T-helper 2 cell treated with Interferon-gamma antibody and Interleukin-4, amounts not matched to agents 5 μg/mL and 100 μg/mL, for 36 hours (primary cell): ENCODE measurements at places on chromosomes 12 and 14.

DNA sequence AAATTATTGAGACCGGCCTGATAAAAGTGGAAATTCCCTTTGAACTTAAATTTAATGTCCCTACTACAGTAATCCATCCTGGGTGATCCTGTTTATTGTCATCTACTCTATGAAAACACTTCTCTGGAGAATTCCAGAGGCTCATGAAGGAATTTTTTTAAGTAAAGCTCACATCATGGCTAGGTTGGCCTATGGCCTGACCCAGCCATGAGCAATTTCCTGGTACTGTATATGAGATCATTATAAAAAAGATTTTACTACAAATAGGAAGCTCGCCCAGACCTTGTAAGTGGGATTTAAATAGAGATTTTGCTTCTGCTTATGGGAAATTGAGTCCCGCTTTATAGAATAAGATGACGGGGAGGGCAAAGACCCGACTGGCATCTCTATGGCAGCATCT lies 215.5 kb downstream of the DPF3 start:
- H3K4me3 ChIP-seq, result no peak overlapping the region
- peaks cover 23% of the 10 kb centered on the region for H3K27me3 ChIP-seq
- no peaks in the 10 kb centered on the region for H3K4me1 ChIP-seq
- H3K27ac ChIP-seq, result no peak overlapping the region

- H3K4me1 ChIP-seq, result peaks cover 45% of the 10 kb centered on the region
- H3K27me3 ChIP-seq, result no peaks in the 10 kb centered on the region
- H3K36me3 ChIP-seq, result peaks cover 35% of the 10 kb centered on the region
- peak; percentile 9 for DNase-seq
Observed at GRCh38 chr12:64611341-64612284, 1.3 kb downstream of the RASSF3 start.

- DNase-seq, result no peak
- no peaks in the 10 kb centered on the region for H3K27me3 ChIP-seq
- no peak overlapping the region for H3K27ac ChIP-seq
- H3K4me3 ChIP-seq, result no peak overlapping the region
- H3K4me1 ChIP-seq, result no peaks in the 10 kb centered on the region
Observed at GRCh38 chr14:92961567-92961855, 38.6 kb downstream of the CHGA start.

GRCh38 chr14:100504372-100505078 lies 82.7 kb downstream of the BEGAIN start:
- peaks cover 2% of the 10 kb centered on the region for H3K36me3 ChIP-seq
- no peak overlapping the region for H3K4me3 ChIP-seq
- no peak overlapping the region for H3K27ac ChIP-seq

DNA sequence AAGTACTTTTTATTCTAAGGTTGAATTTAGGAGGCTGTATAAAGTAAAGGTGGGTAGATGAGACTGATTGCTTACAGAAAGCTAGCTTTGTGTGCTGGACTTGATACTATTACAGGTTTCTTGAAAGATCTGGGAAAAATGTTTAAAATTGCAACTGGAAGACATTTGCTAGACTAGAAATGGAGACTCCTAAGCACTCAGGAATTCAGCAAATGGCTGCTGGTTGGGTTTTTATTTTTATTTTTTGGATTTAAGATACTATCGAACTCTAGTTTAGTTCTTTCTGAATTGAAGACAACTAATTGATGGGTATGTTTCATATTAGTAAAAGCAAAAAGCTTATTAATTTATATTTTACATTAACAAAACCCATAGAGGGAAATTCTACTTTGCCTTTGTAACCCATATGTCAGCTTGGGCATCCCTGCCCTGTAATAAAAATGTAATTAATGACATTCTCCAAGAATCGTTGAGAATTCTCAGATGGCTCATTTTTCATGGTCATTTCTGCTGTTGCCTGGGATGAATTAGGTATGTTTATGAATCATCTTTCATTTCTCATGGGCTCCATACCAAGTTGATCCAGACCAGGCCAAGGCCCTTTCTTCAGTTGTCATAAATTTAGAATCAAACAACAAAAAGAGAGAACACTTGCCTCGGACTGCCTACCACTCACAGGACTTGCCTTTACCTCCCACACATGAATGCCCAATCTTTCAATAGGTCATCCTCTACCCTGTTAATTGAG lies 102.1 kb downstream of the ERGIC2 start:
- no peak for DNase-seq
- H3K4me3 ChIP-seq, result no peak overlapping the region
- no peak overlapping the region for H3K27ac ChIP-seq
- H3K36me3 ChIP-seq, result no peaks in the 10 kb centered on the region

- H3K36me3 ChIP-seq, result no peaks in the 10 kb centered on the region
- no peak for DNase-seq
- no peak overlapping the region for H3K27ac ChIP-seq
- no peak overlapping the region for H3K4me3 ChIP-seq
Observed at GRCh38 chr12:24025153-24025798, 75.8 kb upstream of the SOX5 start.

DNA sequence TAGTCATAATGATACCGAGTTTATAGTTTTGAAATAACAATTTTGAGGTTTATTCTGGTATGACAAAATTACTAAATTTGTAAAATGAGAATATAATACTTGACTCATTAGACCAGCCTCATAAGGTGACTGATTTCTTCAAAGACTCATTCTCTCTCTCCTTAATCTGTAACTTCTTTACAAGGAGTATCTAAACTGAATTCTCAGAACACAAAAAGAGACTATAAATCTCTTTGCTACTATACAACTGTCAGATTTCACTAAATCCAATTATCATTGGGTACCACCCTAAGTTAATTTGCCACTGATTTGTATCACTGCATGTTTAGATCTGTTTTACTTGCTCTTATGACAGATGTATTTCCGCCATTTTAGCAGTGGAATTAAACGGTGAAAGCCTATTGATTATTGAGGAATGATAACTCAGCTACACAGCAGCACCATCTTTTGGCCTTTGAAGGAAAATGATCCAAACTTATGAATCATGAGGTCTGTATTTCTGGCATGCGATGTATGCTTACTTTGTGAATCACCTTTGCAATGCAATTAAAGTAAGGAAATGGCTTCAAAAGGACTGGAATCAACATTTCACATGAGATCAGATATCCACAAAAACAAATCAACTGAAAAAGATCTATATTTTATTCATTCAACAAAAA lies 161.2 kb downstream of the RERGL start:
- H3K27ac ChIP-seq, result no peak overlapping the region
- DNase-seq, result no peak
- H3K4me3 ChIP-seq, result no peak overlapping the region
- no peaks in the 10 kb centered on the region for H3K36me3 ChIP-seq
- H3K27me3 ChIP-seq, result no peaks in the 10 kb centered on the region
- no peaks in the 10 kb centered on the region for H3K4me1 ChIP-seq

GRCh38 chr12:47317175-47317915 lies 237.6 kb upstream of the AMIGO2 start:
- H3K4me1 ChIP-seq, result peaks cover 27% of the 10 kb centered on the region
- no peak overlapping the region for H3K27ac ChIP-seq
- no peak overlapping the region for H3K4me3 ChIP-seq
- H3K36me3 ChIP-seq, result peaks cover 3% of the 10 kb centered on the region
- no peaks in the 10 kb centered on the region for H3K27me3 ChIP-seq

DNA sequence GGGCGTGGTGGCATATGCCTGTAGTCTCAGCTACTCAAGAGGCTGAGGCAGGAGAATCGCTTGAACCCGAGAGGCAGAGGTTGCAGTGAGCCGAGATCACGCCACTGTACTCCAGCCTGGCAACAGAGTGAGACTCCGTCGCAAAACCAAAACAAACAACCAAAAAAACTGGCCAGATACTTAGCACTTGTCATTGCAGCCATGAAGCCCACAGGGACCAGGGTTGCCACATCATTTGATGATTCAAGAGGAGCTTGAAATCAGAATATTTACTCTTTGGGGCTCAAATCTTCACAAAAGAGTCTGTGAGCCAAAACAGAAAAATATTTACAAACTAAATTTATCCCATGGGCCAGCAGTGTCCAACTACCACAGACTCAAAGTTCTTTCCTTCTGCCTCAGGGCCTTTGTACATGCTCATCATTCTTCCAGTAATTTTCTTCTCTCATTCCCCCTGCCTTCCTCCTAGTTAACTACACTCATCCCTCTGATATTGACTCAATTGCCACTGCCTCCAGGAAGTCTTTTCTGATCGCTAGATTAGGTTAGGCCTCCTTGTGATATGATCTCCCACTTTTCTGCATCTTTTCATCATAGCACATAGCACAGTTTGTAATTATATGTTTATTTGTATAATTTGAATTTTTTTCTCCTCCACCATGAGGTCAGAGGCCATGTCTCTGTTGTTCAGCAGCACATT lies 130.8 kb upstream of the PLEKHG7 start:
- H3K4me3 ChIP-seq, result no peak overlapping the region
- H3K4me1 ChIP-seq, result peaks cover 6% of the 10 kb centered on the region
- no peak for DNase-seq
- H3K36me3 ChIP-seq, result peaks cover 6% of the 10 kb centered on the region
- peak overlapping the region; percentile 12 for H3K27ac ChIP-seq

- H3K27me3 ChIP-seq, result peaks cover 57% of the 10 kb centered on the region
- H3K36me3 ChIP-seq, result no peaks in the 10 kb centered on the region
- no peaks in the 10 kb centered on the region for H3K4me1 ChIP-seq
- no peak for DNase-seq
Observed at GRCh38 chr12:3493859-3494176, 2.8 kb downstream of the PRMT8 start.

- no peak overlapping the region for H3K27ac ChIP-seq
- H3K36me3 ChIP-seq, result no peaks in the 10 kb centered on the region
- H3K27me3 ChIP-seq, result no peaks in the 10 kb centered on the region
- H3K4me3 ChIP-seq, result no peak overlapping the region
- DNase-seq, result no peak
Observed at GRCh38 chr14:38279572-38279971, 23.7 kb upstream of the CLEC14A start.

DNA sequence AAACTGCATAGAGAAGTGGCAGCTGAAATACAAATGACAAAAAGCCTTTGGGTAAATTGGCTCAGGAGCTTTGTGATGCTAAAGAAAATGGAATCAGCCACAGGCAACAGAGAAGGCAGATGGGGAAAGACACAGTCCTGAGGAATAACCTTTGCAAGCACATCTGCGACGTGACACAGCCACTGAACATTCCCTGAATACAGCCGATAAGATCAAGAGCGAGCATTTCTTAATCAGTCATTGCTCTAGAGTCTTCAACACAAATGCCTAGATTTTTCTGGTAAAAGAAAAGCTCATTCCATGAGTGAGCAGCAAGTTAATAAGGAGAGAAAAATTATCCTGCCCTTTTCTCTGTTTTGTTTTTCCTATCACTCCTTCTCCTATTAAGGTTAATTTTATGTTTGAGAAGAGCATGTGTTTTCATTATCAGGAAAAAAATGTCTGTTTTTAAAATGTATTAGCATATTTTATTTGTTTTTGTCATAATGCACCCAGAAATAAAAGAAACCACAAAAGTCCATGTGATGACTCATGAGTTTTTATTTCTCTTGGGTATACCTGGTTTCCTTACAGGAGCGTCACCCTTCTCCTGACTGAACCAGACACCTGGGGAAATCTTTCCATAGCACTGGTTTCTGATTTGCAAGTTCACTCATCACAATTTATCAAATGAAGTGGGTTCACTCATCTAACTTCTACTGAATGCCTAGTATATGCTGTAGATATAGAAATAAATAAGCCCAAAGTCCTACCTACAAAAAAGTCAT lies 45.4 kb upstream of the PCED1B start:
- peaks cover 2% of the 10 kb centered on the region for H3K27me3 ChIP-seq
- no peak overlapping the region for H3K27ac ChIP-seq
- no peak overlapping the region for H3K4me3 ChIP-seq

DNA sequence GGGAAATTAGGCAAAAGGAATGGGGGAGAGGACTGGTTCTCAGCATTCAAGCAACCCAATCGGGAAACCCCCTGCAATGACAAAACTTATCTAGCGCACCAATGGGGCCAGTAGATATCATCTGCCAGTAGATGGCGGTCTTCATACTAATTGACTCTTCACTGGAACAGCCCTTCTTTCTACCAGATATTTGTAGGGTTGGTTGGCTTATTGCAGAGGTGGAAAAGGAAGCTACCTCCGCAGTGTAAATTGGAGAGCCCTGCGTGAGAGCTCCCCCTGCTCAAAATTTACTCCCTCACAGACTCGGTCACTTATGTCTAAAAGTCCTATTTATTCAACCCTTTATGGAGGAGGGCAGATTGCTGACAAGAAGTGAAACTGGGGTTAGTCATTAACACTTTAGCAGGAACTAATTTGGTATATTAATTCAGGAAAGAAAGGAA lies 166.1 kb upstream of the CCND2 start:
- peaks cover 49% of the 10 kb centered on the region for H3K4me1 ChIP-seq
- H3K36me3 ChIP-seq, result peaks cover 1% of the 10 kb centered on the region
- DNase-seq, result peak; percentile 75
- peak overlapping the region; percentile 85 for H3K27ac ChIP-seq
- H3K27me3 ChIP-seq, result no peaks in the 10 kb centered on the region

DNA sequence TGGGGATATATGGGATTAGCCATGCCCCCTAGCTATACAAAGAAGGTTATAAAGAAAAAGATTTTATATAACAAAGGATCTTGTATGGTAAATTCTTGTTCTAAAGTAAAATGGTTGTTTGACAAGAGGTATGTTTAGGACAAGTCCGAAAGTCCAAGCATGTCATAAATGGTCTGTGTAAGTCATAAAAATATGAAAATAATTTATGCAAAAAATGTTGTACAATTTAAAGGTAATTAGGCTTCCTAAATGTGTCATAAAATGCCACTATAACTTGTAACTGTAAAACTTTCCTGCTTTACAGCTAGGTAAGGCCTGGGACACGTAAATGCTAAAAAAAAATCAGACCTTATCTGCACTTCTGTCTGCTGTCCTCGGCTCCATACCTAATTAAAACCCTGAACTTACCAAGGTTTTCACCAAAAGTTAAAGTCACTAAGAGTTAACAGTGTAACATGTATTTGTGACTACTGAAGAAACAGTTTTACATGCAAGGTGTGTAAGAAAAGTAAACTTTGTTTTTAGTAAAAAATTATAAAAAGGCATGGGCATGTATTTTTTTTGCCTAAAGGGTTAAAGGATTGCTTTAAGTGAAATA lies 110.0 kb upstream of the RESF1 start:
- peaks cover 8% of the 10 kb centered on the region for H3K36me3 ChIP-seq
- H3K27ac ChIP-seq, result no peak overlapping the region
- no peak for DNase-seq
- H3K4me3 ChIP-seq, result no peak overlapping the region
- no peaks in the 10 kb centered on the region for H3K4me1 ChIP-seq

GRCh38 chr14:99383472-99384449 lies 96.9 kb downstream of the SETD3 start:
- no peaks in the 10 kb centered on the region for H3K36me3 ChIP-seq
- H3K27me3 ChIP-seq, result peaks cover 6% of the 10 kb centered on the region
